ENCODE measurements at places on chromosomes 7 and 10.
A peak's percentile ranks its signal among the peaks of the same experiment; 100 is the strongest.

DNA sequence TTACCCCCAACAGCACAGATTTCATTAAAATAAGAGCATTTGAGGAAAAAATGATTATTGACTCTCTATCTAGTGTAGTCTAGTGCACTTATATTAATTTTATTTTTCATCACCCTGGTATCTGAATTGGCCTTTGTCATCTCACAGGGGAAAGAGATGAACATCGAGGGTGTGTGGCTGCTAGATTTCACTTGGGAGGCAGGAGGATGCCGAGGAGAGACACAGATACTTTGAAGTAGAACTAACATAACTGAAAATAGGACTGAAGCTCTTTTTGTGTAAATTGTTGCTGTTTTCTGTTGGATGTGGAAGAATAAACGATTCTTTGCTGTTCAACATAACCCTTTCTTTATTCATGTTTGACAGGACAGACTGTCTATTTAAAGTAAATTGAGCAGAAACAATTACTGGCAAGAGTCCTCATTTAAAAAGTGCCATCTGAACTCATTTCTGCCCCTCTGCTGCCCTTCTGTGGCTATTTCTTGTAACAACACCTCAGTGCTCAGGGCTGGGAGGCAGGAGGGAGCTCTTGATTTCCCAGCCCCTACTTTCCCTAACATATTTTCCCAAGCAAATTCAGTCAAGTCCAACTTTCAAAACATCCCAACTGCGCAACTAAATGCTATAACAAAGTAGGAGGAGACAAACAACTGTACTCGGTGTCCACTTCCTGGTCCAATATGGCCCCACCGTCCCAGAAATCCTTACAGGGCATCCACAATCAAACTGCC is 15.6 kb downstream of the LYZL1 start:
- H3K4me1 ChIP-seq = no peaks in the 10 kb centered on the region
- H3K36me3 ChIP-seq = no peaks in the 10 kb centered on the region
- H3K4me3 ChIP-seq = no peak overlapping the region
- peak; percentile 50 for DNase-seq
- H3K27me3 ChIP-seq = no peaks in the 10 kb centered on the region

DNA sequence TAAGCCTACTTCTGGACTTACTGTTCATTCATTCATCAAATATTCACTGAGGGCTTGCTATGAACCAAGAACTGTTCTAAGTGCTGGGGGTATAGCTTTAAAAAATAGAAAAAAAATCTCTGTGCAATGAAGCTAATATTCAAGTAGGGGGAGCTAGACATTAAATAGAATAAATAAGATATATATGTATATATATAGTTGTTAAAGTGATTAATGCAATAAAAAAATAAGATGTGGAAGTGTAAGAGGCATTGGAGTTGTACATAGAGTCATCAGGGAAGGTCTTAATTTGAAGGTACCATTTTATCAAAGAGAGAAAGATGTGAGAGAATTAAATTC is 181.2 kb upstream of the AGR3 start:
- no peak overlapping the region for H3K27ac ChIP-seq
- no peaks in the 10 kb centered on the region for H3K4me1 ChIP-seq
- DNase-seq = peak; percentile 8

DNA sequence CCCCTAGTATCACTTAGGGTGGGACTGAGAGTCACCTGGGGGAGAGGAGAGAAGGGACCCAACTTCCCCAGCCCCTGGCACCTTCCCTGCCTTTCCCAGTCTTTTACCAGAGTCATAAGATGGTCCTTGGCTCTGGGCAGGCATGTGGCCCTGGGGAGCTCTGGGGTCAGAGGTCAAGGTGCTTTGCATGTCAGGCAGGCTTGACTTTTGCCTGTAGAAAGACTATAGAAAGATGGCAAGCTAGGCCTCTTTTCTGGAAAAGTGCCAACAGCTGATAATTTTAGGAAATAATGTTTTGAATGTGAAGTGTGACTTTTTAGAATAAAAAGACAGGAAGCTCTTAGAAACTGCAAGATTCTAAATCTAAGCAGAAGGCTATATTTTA is 67.5 kb downstream of the MKI67 start:
- no peaks in the 10 kb centered on the region for H3K36me3 ChIP-seq
- DNase-seq = no peak
- no peak overlapping the region for H3K4me3 ChIP-seq
- H3K4me1 ChIP-seq = peaks cover 16% of the 10 kb centered on the region
- no peaks in the 10 kb centered on the region for H3K27me3 ChIP-seq

- H3K4me3 ChIP-seq = no peak overlapping the region
- DNase-seq = no peak
- H3K27me3 ChIP-seq = no peaks in the 10 kb centered on the region
- H3K27ac ChIP-seq = no peak overlapping the region
- H3K4me1 ChIP-seq = no peaks in the 10 kb centered on the region
Observed at GRCh38 chr7:93219868-93220267, 6.4 kb downstream of the HEPACAM2 start.

GRCh38 chr10:120521880-120522279 is 64.9 kb downstream of the PLPP4 start:
- no peak for DNase-seq
- no peaks in the 10 kb centered on the region for H3K4me1 ChIP-seq
- H3K4me3 ChIP-seq = no peak overlapping the region
- H3K27ac ChIP-seq = no peak overlapping the region

- no peak for DNase-seq
- H3K4me3 ChIP-seq = no peak overlapping the region
- no peaks in the 10 kb centered on the region for H3K4me1 ChIP-seq
Observed at GRCh38 chr7:149104749-149105148, 14.2 kb upstream of the ZNF786 start.

DNA sequence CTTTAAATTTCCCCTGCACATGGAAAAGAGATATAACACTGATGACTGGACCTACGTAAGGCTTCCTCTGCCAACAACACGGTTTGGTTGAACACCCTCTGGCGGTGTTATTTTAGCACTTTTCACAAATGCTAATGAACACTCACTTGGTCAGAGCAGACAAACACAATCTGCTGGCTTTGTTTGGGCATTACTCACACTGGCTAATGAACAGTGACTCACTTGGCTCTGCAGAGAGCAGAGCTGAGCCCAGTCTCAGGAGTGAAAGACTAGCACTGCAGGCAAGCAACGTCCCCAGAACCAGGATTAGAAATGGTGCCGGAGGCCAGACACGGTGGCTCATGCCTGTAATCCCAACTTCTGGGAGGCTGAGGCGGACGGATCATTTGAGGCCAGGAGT is 430.8 kb downstream of the PLXNA4 start:
- H3K36me3 ChIP-seq = no peaks in the 10 kb centered on the region
- no peaks in the 10 kb centered on the region for H3K27me3 ChIP-seq

DNA sequence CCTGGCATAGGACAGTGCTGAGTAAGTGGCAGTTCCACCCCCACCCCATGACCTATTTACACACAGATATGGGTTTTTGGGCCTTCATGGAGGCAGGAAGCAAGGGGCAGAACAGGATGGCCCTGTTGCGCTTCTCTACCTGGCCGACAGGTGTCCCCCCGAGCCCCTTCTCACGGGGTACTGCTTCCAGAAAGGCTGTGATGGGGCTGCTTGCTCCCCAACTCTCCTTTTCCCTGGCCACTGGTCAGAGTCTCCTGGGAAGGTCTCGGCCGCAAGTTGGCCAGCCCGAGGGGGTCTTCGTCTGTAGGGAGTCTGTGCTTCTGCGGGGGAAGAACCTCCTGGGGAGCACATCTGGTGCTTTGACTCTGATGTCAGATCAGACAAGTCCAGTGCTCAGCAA is 139.8 kb upstream of the TNS3 start:
- no peaks in the 10 kb centered on the region for H3K27me3 ChIP-seq
- no peak overlapping the region for H3K4me3 ChIP-seq
- no peak overlapping the region for H3K27ac ChIP-seq
- H3K4me1 ChIP-seq = peaks cover 22% of the 10 kb centered on the region
- DNase-seq = no peak

DNA sequence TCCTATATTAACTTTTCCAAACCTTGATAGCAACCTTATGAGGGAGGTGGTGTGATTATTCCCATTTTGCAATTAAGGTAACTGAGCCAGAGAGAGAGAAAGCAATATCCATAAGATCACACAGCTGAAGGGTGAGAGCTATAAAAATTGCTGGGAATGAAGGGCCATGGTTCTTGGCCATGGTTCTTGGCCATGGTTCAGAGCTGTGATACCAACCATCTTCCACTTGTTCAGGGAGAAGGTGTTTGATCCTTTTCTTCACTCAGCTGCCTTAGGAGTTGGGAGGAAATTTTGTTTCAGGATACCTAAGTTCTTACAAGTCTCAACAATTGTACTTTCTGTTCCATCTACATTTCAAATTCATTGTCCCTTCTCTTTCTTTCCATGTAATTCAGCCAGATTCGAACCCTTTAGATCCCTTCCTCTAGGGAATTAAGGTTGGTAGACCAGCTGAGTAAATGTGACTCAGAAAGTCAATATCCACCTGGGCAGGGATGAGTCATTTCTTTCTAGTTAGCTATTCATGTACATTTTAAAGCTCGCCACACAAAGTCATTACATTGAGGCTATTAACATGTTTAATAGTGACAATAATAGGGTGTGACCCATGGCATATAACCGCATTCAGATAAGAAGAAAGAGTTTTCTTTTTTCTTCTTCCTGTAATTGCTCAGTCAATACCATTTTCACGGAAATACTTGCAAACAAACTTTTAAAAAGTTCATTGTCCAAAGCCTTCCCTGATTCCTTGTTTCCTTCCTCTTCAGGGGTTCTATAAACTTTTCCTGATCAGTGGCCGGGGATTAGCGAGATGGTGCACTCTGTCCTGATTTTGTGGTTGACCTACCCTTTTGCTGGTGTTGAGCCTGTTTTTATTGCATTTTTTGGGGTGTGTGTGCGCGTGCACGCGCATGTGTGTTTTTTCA is 143.4 kb downstream of the TCF7L2 start:
- H3K4me1 ChIP-seq = no peaks in the 10 kb centered on the region
- H3K27ac ChIP-seq = no peak overlapping the region
- H3K36me3 ChIP-seq = no peaks in the 10 kb centered on the region
- no peak for DNase-seq
- no peaks in the 10 kb centered on the region for H3K27me3 ChIP-seq

DNA sequence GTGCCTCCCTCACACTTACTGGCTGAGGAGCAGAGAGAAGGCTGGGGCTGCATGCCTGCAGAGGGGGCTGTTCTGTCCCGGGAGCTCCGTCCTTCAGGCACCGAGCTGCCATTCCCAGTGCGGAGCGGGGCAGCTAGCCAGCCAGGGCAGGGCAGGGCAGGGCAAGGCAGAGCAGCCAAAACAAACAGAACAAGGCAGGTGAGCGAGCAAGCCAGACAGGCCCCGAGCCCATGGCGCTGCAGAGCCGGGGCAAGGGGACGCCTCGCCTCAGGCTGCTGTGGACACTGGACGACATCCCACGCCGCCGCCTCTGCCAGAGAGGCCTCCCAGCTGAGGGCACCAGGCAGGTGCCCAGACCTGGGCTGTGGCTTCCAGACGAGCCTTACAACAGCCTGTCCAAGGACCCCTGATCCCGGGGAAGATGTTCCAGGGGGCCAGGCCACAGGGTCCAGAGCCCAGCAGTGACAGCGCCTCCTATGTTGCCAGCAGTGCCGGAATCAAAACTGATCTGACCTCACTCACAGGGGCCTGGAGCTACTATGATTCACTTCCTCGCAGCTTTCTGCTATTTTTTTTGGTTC is 8.2 kb upstream of the NDST2 start:
- no peaks in the 10 kb centered on the region for H3K36me3 ChIP-seq
- DNase-seq = no peak
- no peaks in the 10 kb centered on the region for H3K27me3 ChIP-seq
- no peak overlapping the region for H3K4me3 ChIP-seq
- no peaks in the 10 kb centered on the region for H3K4me1 ChIP-seq

DNA sequence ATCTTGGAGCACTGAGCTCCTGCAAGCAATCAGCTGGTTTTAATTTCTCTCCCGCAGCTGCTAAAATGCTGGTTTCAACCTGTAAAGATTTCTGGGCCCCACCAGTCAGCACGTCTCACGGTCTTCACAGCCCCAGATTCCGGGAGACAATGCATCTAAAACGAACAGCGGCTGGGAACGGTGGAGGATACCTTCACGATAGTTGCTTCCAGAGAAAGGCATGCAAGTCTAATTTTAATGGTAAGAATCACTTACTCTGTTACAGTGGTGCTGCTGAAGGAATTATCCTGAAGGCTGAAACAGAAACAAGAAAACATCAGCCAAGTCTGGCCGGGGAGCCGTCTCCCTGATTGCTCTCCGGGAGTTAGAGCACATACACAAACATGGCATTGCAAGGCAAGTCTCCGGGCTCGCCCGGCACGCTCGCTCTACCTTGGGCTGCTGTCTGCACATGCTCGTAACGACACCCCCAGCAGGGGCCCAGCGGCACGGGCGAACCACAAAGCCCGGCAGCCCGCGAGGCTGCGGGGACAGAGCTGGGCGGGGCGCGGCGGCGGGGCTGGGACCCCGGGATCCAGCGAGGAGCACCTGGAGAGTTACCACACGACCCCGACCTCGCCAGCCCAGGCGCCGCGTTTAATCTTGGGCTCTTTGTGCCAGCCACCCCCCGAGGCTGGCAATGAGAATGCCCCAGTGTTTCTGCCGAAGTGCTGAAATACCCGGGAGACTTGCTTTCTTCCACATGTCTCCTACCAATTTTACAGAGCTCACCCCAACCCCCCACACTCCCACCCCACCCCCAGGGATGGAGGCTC is at the start of gene FAM13C:
FAM13C (minus strand) TSS at position 406 of the 815 bp plus-strand sequence; CDS start at position 317, 89 bp downstream.
- no peak within 1 kb of the TSS for H3K27ac ChIP-seq
- no peaks in the 10 kb centered on the region for H3K27me3 ChIP-seq
- peak; percentile 64 for DNase-seq
- H3K4me1 ChIP-seq = no peaks in the 10 kb centered on the region

DNA sequence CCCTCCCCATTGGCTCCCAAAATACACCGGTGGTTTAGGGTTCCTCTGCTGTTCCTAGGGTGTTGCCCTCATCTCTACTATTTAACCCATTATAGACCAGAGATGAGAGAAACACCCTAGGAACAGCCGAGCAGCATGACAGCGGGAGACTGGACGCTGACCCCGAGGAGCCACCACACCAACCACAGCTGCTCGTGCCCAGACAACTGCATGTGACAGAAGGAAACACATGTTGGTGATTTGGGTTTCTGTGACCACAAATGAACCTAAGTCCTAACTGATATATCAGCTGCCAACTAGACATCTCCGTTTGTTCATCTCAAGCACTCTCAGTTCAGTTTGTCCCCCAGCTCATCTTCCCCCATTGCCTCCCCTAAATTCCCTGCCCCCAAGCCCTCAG is 13.4 kb downstream of the CFAP43 start:
- H3K27ac ChIP-seq = no peak overlapping the region
- H3K4me3 ChIP-seq = no peak overlapping the region
- no peaks in the 10 kb centered on the region for H3K4me1 ChIP-seq
- peak; percentile 19 for DNase-seq

DNA sequence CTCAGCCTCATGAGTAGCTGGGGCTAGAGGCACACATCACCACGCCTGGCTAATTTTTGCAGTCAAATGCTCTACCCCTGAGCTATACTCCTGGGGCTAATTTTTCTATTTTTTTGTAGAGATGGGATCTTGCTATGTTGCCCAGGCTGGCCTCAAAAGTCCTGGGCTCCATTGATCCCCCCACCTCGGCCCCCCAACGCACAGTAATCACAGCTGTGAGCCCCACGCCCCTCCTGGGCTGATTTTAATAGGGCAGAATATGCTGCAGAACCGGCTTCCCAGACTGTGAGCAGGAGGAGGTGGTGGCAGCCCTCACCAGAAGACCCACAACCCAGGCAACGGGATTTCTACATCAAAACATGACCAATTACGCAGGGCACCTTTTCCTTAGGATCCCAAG is 15.2 kb downstream of the BRAT1 start:
- H3K27ac ChIP-seq = no peak overlapping the region
- DNase-seq = no peak
- H3K27me3 ChIP-seq = no peaks in the 10 kb centered on the region
- no peak overlapping the region for H3K4me3 ChIP-seq
- H3K36me3 ChIP-seq = no peaks in the 10 kb centered on the region
